SJSA1 (cell line): ENCODE measurements at places on chromosomes 4 and X. TPM values are rescaled to one million over a fixed set of nuclear protein-coding genes. Genes with fewer than 3 reads are reported as not detected.

DNA sequence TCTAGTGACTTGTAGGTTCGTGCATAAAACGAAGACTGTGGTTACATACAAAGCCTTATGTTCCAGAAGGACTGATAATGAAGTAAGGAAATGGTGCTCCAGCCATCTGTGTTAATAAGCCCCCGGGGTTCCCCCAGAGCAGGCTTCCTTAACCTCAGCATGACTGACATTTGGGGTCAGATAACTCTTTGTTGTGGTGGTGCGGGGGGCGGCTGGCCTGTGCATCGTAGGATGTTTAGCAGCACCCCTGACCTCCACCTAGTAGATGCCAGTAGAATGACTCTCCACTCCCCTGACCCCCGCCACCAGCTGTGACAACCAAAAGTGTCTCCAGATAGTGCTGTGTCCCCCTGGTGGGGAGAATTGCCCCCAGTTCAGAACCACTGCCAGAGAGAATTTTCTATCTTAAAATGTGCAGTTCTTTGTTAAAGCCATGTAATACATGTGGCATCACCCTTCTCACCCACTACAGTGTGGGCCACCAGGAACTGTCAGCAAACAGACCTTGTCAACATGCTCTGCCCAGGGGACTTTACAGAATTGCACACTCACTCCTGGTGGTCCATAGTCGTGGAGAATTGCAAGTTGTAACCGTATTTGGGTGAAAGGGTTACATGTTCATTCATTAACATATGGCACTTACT lies 7.5 kb downstream of the SH3KBP1 start:
- H3K4me1 ChIP-seq = peaks cover 9% of the 10 kb centered on the region
- H3K4me3 ChIP-seq = no peak overlapping the region
- H3K36me3 ChIP-seq = no peaks in the 10 kb centered on the region
- H3K27me3 ChIP-seq = no peaks in the 10 kb centered on the region
- no peak overlapping the region for H3K27ac ChIP-seq

DNA sequence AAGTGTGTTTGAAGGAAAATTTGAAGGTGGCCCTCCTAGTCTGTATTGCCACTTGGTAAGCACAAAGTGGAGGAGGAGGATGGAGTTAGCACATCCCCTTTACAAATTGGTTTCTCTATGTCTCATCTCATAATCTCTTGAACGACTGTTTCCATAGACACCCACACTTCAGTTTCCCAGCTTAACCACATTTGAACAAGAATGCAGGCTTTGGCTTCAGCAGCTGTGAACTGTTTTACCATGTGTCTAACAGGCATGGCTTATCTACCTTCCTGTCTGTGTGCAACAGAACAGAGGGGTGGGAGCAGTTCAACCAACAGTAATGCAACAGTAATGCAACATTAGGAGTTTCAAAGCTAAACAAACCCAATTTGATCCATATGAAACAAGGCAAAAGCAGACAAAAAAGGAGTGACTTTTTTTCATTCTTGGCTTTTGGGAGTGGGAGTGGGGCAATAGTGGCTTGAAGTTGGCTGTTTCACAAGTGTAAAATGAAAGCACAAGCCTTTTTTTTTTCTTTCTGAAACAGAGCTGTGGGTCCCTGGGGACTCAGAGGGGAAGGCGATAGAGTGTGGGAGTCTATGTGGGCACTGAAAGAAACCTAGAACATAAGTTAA lies 108.0 kb downstream of the ITM2A start:
- H3K4me1 ChIP-seq = no peaks in the 10 kb centered on the region
- no peaks in the 10 kb centered on the region for H3K36me3 ChIP-seq
- no peak overlapping the region for H3K4me3 ChIP-seq
- no peak overlapping the region for H3K27ac ChIP-seq
- no peak for DNase-seq
- H3K27me3 ChIP-seq = no peaks in the 10 kb centered on the region

DNA sequence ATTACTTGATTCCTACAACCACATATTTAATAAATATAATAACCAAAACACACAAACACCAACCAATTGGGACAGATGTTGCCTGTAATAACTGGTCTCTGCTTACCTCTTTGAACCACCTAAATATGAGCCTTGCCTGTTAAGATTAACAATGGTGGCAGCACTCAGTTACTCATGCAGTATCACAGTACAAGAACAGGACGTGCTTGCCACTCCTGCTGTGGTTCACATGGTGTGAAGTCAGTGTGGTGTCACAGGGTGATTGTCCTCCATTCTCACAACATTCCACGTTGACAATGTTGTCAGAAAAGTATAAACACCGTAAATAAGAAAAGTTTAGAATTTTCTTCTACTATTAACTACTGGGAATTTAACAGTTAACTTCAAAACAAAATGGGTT lies 365.0 kb downstream of the PPP3CA start:
- DNase-seq = no peak
- no peaks in the 10 kb centered on the region for H3K27me3 ChIP-seq
- H3K36me3 ChIP-seq = no peaks in the 10 kb centered on the region
- H3K4me3 ChIP-seq = no peak overlapping the region
- H3K4me1 ChIP-seq = peaks cover 11% of the 10 kb centered on the region

- no peaks in the 10 kb centered on the region for H3K4me1 ChIP-seq
- H3K36me3 ChIP-seq = no peaks in the 10 kb centered on the region
- DNase-seq = no peak
- H3K27me3 ChIP-seq = no peaks in the 10 kb centered on the region
These were observed 10.8 kb downstream of the NOX1 start for GRCh38 chrX:100863326-100863864.

- H3K27me3 ChIP-seq = no peaks in the 10 kb centered on the region
- no peak overlapping the region for H3K4me3 ChIP-seq
- no peaks in the 10 kb centered on the region for H3K4me1 ChIP-seq
- H3K27ac ChIP-seq = no peak overlapping the region
- DNase-seq = no peak
- H3K36me3 ChIP-seq = no peaks in the 10 kb centered on the region
These were observed 56.2 kb downstream of the NAF1 start for GRCh38 chr4:163110442-163110841.

SSX2 gene
- total RNA-seq = not detected in 2 replicates

GPRASP1 gene
- 0.63 and 0.87 TPM in 2 replicates for total RNA-seq

GRCh38 chr4:42843694-42844093 lies 48.8 kb upstream of the GRXCR1 start:
- no peaks in the 10 kb centered on the region for H3K27me3 ChIP-seq
- H3K4me1 ChIP-seq = no peaks in the 10 kb centered on the region
- H3K27ac ChIP-seq = no peak overlapping the region
- H3K4me3 ChIP-seq = no peak overlapping the region

ADH1A gene
- total RNA-seq = not detected in 2 replicates

CCNA2 gene
- 273 and 318 TPM in 2 replicates for total RNA-seq

DNA sequence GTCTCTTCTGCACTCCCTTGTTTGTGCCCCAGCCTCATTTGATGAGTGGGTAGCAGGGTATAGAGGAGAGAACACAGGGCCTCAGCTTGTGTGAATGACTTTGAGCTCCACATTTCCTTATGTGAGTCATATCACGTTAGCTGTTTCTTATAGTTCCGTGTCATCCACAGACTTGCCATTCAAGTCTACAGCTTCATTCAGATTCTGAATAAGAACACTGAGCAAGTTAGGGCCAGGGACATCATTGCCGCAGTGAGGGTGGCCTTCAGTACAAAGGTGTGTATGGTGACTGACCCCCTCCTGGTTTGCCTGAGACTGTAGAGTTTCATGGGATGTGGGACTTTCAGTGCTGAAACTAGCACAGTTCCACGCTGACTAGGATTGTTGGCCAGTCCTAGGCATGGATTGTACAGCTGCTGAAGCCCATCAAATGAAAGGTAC lies 23.6 kb downstream of the KLF3 start:
- peaks cover 41% of the 10 kb centered on the region for H3K36me3 ChIP-seq
- no peak for DNase-seq
- H3K4me3 ChIP-seq = no peak overlapping the region
- no peaks in the 10 kb centered on the region for H3K27me3 ChIP-seq

GRCh38 chr4:73540826-73541225 lies 59.3 kb downstream of the AFM start:
- 0 out of 2 replicates have a peak, but pooled peaks cover 2% of the 10 kb centered on the region for H3K27me3 ChIP-seq
- no peak for DNase-seq
- H3K4me3 ChIP-seq = no peak overlapping the region
- no peaks in the 10 kb centered on the region for H3K4me1 ChIP-seq
- H3K27ac ChIP-seq = no peak overlapping the region

DNA sequence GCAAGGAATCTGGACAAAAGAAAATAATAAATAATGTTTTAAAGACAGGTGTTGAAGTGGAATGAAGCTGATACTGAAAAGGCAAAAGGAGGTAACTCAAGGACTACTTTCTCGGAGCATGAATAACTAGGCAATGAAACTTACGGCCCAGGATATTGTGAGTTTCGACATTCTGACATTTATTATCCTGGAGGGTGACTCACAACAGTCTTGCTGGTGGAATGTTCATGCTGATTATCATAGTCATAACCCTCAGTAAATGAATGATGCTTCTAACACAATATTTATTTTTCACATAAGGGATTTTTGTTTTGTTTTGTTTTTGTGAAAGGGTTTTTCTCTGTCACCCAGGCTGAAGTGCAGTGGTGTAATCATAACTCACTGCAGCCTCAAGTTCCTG lies 147.0 kb upstream of the HPGD start:
- H3K4me1 ChIP-seq = no peaks in the 10 kb centered on the region
- H3K27ac ChIP-seq = no peak overlapping the region
- DNase-seq = no peak
- H3K27me3 ChIP-seq = peaks cover 5% of the 10 kb centered on the region; the same call in 1 of the 2 replicates
- H3K36me3 ChIP-seq = no peaks in the 10 kb centered on the region

GRCh38 chr4:107392951-107393350 lies 327.1 kb downstream of the PAPSS1 start:
- H3K27me3 ChIP-seq = no peaks in the 10 kb centered on the region
- no peaks in the 10 kb centered on the region for H3K4me1 ChIP-seq
- H3K36me3 ChIP-seq = no peaks in the 10 kb centered on the region
- H3K27ac ChIP-seq = no peak overlapping the region

DNA sequence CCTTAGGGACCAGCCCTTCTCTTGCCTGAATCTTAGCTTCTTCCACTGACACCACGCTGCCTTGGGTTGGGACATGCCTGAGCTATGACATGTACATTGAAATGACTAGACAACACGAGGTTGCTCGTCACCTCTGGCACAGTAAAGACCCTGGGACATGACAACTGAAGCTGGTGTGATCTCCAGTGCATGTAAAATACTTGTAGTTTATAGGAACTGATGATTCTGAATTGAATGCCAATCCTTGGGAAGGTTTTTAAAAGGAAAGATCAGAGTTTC lies 100.7 kb upstream of the PGRMC2 start:
- peaks cover 55% of the 10 kb centered on the region for H3K4me1 ChIP-seq
- no peaks in the 10 kb centered on the region for H3K27me3 ChIP-seq
- no peaks in the 10 kb centered on the region for H3K36me3 ChIP-seq
- no peak overlapping the region; the same call in 1 of the 2 replicates for H3K27ac ChIP-seq
- no peak for DNase-seq
- no peak overlapping the region for H3K4me3 ChIP-seq

GPAT3 gene
- total RNA-seq = 7.0 and 8.9 TPM in 2 replicates

DNA sequence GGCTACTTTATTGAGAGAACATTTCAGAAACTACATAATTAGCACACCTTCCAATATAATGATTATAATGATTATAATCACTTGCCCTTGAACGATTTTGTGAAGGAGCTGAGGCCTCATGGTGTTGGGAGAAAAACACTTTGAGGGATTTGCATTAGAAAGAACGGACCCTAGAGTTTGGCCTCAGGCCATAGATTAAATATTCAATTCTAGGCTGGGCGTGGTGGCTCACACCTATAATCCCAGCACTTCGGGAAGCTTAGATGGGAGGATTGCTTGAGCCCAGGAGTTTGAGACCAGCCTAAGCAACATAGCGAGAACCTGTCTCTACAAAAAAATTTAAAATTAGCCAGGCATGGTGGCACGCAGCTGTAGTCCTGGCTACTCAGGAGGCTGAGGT lies 12.9 kb upstream of the PRKG2 start:
- H3K27me3 ChIP-seq = no peaks in the 10 kb centered on the region
- H3K27ac ChIP-seq = no peak overlapping the region
- DNase-seq = no peak
- no peaks in the 10 kb centered on the region for H3K4me1 ChIP-seq
- H3K4me3 ChIP-seq = no peak overlapping the region
- H3K36me3 ChIP-seq = no peaks in the 10 kb centered on the region

MAGEB5 gene
- not detected in 2 replicates for total RNA-seq

GRCh38 chrX:64894454-64895038 lies 81.7 kb downstream of the ZC4H2 start:
- DNase-seq = no peak
- H3K4me1 ChIP-seq = no peaks in the 10 kb centered on the region
- no peak overlapping the region for H3K27ac ChIP-seq
- H3K27me3 ChIP-seq = no peaks in the 10 kb centered on the region

VEGFD gene
- not detected in 2 replicates for total RNA-seq

- no peak overlapping the region for H3K27ac ChIP-seq
- H3K27me3 ChIP-seq = no peaks in the 10 kb centered on the region
- H3K4me1 ChIP-seq = no peaks in the 10 kb centered on the region
- no peaks in the 10 kb centered on the region for H3K36me3 ChIP-seq
These were observed 90.7 kb upstream of the S100G start for GRCh38 chrX:16559206-16559619.

PRPS2 gene
- 67.5 and 79.3 TPM in 2 replicates for total RNA-seq

- H3K4me1 ChIP-seq = peaks cover 30% of the 10 kb centered on the region
- no peaks in the 10 kb centered on the region for H3K27me3 ChIP-seq
- DNase-seq = no peak
- no peaks in the 10 kb centered on the region for H3K36me3 ChIP-seq
These were observed 34.0 kb upstream of the PPARGC1A start for GRCh38 chr4:23923840-23924239.

GRCh38 chr4:130336585-130337217 lies 1240.7 kb downstream of the C4orf33 start:
- no peaks in the 10 kb centered on the region for H3K4me1 ChIP-seq
- no peaks in the 10 kb centered on the region for H3K36me3 ChIP-seq
- no peak overlapping the region for H3K4me3 ChIP-seq
- H3K27ac ChIP-seq = no peak overlapping the region
- no peak for DNase-seq
- no peaks in the 10 kb centered on the region for H3K27me3 ChIP-seq

DNA sequence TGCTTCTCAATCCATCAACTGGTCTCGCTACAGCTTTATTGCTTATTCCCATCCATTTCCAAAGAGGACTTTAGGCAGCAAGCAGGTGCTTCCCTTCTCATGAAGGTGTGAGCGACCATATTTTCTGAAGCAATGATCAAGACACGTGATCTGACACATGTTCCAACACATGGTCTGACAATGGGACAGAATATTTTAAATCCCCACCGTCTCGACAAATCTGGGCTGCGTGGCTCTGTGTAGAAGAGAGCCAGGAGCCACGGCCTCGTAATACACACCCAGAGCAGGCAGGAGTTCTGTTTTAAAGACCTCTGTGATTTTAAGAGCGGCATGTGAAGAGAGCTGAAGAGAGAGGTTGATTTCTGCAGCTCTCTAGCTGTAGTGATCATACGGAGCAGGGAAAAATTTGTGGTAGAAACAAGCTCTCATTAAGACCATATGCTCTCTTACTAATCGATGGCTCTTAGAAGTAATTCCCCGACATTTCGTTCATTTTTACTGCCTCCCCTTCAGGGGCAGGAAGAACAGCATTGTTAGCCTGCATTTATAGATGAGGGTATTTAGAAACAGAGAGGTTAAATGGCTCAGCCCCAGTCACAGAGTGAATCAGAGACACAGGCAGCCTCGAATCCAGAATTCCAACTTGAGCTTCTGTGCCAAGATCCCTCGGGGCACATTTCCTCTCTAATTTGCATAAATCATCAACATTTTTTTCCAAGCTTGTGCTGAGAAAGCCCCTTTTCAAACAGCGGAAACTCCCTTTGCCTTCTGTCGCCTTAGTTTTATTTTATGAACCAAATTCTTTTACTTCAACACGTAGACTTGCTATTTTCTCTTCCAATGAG lies 91.0 kb upstream of the BCOR start:
- DNase-seq = peak; percentile 21
- H3K36me3 ChIP-seq = no peaks in the 10 kb centered on the region
- peak overlapping the region; percentile 29; the same call in 1 of the 2 replicates for H3K27ac ChIP-seq
- peaks cover 12% of the 10 kb centered on the region; the same call in 1 of the 2 replicates for H3K4me1 ChIP-seq
- no peak overlapping the region for H3K4me3 ChIP-seq

NSDHL gene
- total RNA-seq = 6.8 and 12.7 TPM in 2 replicates
